ENCODE measurements at places on chromosomes 12 and 14.

GRCh38 chr12:68641138-68641537 lies 30.4 kb downstream of the RAP1B start:
- DNase-seq, result no peak

GRCh38 chr12:125406131-125406530 lies 340.9 kb downstream of the AACS start:
- no peak for DNase-seq

GRCh38 chr12:20040831-20041230 lies 327.5 kb upstream of the PDE3A start:
- DNase-seq, result no peak

- DNase-seq, result no peak
These were observed 1.3 kb downstream of the TRIM9 start for GRCh38 chr14:51093371-51094281.
